HEK293T (cell line): ENCODE measurements at places on chromosomes 13 and 19.
A peak's percentile ranks its signal among the peaks of the same experiment; 100 is the strongest.

DNA sequence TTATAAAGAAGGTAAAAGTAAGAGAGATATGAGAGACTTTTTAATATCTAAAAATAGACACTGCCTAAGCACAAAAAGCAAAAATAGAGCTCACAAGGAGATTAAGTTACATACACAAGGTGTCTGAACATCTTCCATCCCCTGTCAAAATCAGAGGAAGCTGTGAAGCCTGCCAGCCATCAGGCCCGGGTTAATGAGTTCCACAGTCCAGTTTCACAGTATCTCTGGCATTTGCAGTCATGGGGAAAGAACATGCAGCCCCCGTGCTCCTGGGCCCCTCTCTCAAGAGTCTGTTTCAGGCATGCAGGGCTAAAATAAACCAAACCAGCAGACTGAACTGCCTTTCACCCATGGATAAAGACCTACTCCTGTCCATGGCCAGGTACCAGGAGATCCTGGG is 79.2 kb downstream of the TBC1D4 start:
- no peak for DNase-seq

GRCh38 chr19:10211061-10211460 is 16.3 kb upstream of the DNMT1 start:
- DNase-seq: no peak

- no peak for DNase-seq
Measured at GRCh38 chr19:38265921-38266429, 1.6 kb downstream of the SPINT2 start.

GRCh38 chr19:813219-814151 is 8.3 kb downstream of the PLPPR3 start:
- no peak for DNase-seq

DNA sequence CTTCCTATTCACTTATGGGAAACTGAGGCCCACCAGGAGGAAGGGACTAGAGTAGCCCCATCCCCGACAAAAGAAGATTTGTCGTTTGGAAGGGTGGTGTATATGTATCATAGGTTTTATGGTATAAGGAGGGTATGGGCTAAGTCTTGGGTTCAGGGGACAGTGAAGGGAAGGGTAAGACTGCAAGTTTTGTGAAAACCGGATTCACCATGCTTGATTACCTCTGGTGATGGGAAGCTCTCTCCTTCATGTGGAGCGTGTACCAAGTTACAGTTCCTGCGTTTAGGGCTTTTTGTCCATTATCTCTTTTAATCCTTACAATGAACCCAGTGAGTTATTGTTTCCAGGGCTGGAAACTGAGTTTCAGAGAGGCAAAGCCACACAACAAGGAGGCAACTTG is 3.8 kb downstream of the VASP start:
- DNase-seq: no peak

- DNase-seq: no peak
Measured at GRCh38 chr13:112861876-112862615, 107.0 kb upstream of the MCF2L start.

DNA sequence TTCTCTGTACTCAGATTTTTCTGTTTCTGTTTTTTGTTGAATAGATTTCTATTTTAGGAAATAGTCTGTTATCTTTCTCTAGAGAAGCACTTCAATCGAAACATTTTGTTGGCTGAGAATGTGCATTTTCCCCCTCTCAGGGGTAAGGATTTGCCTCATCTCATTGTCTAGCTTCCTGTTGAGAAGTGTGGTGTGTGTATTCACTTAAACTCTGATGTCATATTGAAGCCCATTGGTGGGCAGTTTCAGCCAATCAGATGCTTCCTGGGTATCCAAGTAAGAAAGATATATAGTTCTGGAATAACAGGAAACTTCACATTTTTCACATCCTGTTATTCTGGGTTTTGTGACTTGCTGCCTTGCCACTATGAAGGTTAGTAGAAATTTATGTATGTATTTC is 87.6 kb downstream of the ARHGEF7 start:
- peak; percentile 31 for DNase-seq

- DNase-seq: no peak
Measured at GRCh38 chr19:1752009-1752756, 1.1 kb upstream of the ONECUT3 start.

GRCh38 chr13:49669735-49670309 is 21.5 kb downstream of the EBPL start:
- DNase-seq: peak; percentile 75

DNA sequence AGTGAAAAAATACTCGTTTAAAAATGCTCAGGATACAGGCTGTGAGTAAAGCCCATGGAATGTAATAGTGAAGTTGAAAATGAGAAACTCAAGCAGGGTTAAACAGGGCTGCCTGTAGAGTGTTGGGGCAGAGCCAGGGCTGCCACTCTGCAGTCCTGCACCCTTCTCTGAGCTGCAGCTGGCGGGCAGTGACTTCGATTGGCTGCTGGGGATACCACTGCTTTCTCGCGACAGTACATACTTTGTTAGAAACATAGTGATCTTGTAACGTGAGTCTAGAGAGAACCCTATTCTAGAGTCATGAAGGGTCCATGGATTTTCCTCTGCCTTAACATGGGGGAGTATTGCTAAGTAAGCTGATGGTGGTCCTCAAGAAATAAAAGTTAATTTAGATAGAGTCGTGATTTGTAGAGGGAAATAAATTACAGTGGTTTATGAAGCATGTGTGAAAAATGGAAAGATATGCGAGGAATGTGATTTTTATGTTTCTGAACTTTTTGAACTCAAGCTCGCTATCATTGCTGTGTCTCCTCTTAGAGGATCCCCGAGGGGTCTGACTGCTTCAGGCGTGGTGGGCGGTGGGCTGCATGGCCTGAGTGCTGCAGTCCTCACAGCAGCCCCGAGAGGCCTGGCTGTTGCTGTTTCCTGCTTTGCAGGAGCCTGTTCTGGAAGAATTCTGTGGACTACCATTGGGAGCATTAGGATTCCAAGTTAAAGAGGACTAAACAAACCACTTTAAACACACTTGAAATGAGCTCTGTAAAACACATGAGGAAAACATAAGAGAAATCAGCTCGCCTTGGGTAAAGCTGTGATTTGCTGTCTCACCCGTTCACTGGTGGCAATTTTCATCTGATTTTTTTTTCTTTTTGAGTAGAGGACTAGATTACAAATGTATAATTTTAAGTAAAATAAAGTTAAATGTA is 95.7 kb downstream of the ARHGEF7 start:
- no peak for DNase-seq

- no peak for DNase-seq
Measured at GRCh38 chr13:48679941-48680680, 26.4 kb downstream of the CYSLTR2 start.

GRCh38 chr19:31105761-31106160 is 243.5 kb downstream of the TSHZ3 start:
- DNase-seq: no peak

DNA sequence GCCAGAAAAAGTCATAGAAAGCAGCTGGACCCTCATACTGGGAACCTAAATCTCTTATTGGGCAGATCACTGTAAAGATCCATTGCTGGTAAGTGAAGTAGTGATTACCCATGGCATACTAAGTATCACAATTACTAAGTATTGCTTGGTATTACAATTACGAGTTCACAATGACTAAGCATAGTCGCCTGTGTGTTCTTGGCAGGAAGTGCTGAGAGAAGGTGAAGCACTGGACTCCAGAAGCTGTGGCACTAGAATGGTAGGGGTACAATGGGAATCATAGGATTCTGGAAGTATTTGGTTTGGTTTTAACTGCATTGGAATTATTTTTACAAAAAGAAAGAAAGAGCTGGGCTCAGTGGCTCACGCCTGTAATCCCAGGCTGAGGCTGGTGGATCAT is 20.3 kb downstream of the LGALS16 start:
- no peak for DNase-seq

GRCh38 chr13:110129076-110129475 is 177.9 kb downstream of the COL4A1 start:
- no peak for DNase-seq

DNA sequence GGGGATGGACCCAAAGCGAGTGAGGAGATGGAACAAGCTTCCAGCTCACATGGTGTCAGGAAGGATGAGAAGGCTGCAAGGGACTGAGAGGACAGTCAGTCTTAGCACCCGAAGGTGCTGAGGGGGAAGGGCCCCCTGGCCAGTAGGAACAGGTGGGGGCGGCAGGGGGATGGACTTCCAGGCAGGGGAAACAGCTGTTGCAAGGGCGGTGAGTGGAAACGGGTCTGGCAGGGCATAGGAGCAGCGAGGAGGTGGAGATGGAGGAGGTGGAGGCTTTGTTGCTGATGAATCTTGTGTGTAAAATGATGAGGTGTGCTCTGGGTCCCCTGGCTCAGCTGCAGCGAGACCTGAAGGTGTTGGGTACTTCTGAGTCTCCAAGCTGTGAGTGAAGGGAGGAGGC is 1.2 kb downstream of the MAP1S start:
- no peak for DNase-seq

GRCh38 chr13:70520275-70521036 is 412.2 kb upstream of the KLHL1 start:
- peak; percentile 36 for DNase-seq

DNA sequence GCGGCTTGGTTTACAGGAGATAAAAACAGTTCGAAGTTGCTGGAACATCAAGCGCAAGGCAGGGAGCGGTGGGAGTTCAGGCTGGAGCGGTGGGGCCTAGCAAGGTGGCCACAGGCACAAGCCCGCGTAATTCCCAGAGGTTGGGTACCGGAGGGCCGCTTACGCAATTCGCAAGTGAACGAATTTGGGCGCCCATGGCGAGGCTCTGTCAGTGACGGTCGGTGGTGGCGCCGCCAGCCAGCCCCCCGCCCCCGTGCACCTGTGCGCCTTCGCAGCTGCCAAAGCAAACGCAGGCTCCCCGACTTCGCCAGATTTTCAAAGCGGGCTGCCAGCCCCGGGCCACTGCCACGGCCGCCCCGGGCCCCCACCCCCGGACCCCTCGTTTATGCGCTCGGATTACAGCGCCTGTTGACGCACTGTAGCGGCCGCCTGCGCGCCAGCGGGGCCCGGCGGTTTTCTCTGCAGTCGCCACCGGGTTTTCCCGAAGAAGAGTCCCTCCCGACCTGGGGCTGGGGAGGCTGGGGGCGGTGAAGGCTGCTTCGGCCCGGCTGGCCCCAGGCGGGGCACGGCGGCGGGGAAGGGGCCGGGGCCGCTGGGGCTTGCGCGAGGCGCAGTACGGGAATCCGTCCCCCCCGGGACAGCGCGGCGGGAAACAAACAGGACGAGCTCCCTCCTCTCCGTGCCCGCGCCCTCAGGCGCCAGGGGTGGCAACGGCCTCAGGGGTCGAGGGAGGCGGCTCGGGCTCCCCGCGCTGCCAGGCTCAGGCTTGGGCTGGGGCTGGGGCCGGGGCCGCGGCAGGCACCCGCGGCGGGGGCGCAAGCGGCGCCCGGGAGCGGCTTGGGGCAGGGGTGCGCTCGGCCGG is 709 bp downstream of the N4BP2L1 start:
- DNase-seq: no peak

DNA sequence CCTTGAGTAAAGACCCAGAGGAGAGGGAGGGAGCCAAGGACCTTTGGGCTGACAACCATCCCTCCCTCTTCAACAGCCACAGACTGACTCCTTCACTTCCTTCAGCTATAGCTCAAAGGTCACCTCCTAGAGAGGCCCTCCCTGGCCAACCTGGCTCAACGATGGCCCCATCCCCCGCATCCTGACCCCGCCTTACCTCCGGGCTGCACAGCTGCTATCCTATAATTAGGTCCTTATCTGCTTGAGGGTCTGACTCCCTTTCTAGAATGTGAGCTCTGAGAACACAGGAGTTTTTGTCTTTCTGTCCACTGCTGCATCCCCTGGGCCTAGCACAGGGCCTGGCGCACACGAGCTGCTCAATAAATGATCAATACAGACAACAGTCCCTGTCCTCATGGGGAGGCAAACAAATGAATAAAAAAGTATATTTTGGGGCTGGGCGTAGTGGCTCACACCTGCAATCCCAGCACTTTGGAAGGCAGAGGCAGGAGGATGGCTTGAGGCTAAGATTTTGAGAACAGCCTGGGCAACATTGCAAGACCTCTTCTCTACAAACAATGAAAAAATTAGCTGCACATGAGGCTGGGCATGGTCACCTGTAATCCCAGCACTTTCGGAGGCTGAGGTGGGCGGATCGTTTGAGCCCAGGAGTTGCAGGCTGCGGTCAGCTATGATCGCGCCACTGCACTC is 6.6 kb upstream of the LGALS4 start:
- no peak for DNase-seq

GRCh38 chr19:48139053-48139452 is 28.4 kb upstream of the PLA2G4C start:
- no peak for DNase-seq

- no peak for DNase-seq
Measured at GRCh38 chr19:10116085-10116865, 3.4 kb downstream of the EIF3G start.

- DNase-seq: no peak
Measured at GRCh38 chr19:29239213-29239776, 26.3 kb upstream of the UQCRFS1 start.

DNA sequence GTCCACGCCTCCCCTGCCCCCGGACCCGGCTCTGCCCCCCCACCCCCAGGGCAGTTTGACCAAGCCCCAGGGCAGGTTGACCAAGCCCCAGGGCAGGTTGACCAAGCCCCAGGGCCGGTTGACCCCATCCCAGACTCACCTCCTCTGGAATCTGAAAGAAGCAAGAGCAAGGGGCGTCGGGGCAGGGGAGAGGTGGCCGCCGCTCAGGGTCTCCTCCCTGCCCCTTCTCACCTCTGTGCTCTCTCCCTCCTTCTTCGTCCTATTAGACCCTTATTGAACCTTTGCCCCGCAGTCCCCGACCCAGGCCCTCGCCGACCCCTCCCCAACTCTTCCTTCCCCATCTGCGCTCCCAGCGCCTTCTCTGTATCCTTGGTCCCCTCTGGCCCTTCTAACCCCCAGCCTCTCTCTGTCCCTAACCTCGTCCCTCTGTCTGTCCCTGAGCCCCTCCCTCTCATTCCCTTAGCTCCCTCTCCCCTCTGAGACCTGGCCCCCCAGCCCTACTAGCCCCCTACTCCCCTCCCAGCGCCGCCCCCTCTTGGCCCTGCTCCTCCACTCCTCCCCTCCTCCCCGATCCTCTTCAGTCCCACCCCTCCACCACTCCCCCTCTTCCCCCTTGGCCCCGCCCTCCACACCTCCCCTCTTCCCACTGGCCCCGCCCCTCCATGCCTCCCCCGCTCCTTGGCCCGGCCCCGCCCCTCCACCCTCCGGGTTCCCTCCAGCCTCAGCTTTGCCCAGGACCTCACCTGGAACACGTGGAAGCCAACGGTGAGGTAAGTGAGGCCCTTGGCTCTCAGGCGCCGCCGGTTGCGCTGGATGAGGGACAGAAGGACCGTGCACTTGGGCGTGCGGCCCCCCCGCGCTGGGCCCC is 7.6 kb downstream of the CAPN12 start:
- peak; percentile 79 for DNase-seq
